Activated CD4-positive, CD25-positive, alpha-beta regulatory T cell treated with anti-CD3 and anti-CD28 coated beads, Interleukin-2, amount 50 U/mL, for 16 hours (primary cell): ENCODE measurements at places on chromosomes 11 and 22.

- DNase-seq, result no peak
Observed at GRCh38 chr22:37304595-37305343, 22.5 kb downstream of the CYTH4 start.

GRCh38 chr22:33144721-33145120 is 86.5 kb upstream of the SYN3 start:
- DNase-seq, result no peak

DNA sequence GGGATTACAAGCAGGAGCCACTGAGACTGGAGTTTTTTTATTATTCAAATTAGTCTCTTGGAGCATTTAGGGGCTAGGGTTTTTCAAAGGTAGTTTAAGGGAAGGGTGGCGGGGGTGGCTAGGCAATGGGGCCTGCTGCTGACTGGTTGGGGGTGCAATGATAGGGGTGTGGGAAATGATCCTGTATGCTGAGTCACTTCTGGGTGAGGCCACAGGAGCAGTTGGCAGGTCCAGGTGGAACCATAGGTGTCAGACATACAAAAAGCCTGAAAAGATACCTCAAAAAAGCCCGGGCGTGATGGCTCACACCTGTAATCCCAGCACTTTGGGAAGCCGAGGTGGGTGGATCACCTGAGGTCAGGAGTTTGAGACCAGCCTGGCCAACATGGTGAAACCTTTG is 13.7 kb downstream of the MTFP1 start:
- DNase-seq, result no peak

DNA sequence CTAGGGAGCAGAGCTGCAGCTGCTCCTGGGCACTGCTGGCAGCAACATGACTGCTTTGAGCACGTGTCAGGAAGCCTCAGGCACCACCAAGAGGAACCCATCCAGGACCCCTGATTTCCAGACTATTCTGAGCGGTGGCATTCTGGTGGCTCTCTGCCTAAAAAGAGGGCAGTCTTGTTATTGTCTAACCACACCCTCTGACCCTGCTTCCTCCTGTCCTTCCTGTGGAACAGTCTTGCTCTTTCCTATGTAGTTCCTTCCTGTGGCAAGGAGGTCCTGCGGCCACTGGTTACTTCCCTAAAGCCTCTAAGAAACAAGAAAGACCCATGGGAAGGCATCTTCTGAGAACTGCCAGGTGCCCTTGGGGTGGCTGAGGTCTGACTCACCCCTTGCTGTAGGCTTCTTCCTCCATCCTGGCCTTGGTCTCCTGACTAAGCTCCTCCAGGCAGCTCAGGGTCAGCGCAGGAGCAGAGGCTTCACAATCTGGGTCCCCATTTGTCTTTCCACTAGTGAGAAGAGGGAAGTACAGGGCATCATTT is 13.1 kb upstream of the LYVE1 start:
- no peak for DNase-seq

GRCh38 chr11:93921695-93922468 is 71.5 kb upstream of the VSTM5 start:
- DNase-seq, result no peak

- no peak for DNase-seq
Observed at GRCh38 chr11:73659961-73660360, 13.6 kb downstream of the PLEKHB1 start.
